Neuronal stem cell (in vitro differentiated cells): ENCODE measurements at places on chromosomes 7 and 10.

DNA sequence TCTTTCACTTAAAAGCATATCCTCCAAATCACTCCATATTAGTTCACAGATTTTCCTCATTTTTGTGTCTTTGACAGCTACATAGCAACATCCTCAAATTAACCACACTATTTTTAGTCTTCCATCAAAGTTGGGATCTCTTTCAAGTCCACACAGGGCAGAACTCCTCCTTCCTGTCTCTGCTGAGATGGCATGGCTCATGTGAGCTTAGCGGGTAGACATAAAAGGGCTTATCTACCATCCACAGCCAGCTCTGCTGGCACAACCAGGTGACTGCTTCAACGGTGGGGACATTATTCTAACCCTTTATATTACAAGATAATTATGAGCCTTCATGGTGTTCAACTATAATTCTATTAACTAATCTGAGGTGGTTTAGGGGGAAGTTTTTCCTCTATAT is 35.5 kb downstream of the ICA1 start:
- DNase-seq: no peak

DNA sequence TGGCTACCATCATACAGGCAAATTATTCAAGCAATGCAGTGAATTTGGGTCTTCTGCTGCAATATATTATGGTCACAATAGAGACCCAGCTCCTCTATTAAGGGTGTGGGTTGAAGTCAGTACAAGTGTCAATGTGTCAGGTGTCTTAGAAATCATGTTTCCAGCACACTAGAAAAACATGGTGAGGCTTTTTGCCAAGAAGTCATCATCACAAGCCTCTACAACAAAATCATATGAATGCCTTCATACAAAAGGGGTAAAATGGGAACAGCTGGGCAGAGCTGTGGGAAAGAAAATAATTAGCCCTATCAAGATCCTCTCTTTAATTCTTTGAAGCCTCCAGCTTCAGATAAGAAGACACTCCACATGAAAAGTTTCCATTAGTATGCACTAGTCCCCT is 37.2 kb downstream of the FAM13C start:
- DNase-seq: no peak

DNA sequence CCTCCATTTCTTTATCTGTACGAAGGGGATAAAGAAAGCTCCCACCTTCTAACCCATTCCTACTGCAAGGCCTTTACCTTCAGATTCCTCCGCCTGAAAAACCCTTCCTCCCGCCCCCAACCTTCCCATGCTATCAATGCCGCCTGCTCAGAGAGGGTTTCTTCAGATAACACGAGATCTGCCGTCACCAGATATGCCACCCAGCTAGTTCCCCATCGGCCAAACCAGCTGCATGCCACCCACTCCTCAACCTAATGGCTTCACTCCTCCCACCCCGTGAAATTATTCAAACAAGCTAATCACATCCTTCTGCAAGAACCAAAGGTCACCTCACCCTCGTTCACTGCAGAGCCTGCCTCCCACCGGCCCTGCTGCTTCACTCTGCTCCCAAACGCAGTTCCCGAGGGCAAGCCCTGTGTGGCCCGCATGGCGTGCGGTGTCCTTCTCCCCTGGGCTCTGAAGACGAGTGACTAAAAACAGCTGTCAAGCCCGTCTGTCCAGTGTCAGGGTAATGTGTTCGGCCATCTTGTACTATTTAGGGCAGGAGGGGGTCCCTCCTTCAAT is 46.8 kb upstream of the TMEM213 start:
- DNase-seq: no peak

GRCh38 chr7:158588085-158588877 is 658 bp upstream of the PTPRN2 start:
- DNase-seq: peak; percentile 33

- DNase-seq: no peak
Observed at GRCh38 chr7:33108554-33109004, 625 bp downstream of the RP9 start.

- no peak for DNase-seq
Observed at GRCh38 chr10:130748409-130749057, 563.0 kb downstream of the TCERG1L start.

DNA sequence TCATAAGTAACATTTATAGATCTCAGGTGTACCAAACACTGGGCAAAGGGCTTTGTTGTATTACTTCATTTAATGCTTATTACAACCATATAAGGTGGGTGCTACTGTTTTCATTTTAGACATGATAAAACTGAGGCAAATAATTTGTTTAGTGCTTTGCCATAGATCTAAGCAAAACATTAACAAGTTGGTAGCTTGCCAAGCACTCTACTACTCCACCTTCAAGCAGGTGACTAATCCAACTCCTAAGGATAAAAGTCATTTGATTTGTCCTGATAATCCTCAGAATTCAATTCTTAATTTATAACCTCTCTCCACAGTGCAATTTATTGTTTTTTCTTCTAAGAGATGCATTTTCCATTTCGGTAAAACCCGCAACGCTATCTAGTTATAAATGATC is 646.4 kb downstream of the GRM8 start:
- DNase-seq: no peak

DNA sequence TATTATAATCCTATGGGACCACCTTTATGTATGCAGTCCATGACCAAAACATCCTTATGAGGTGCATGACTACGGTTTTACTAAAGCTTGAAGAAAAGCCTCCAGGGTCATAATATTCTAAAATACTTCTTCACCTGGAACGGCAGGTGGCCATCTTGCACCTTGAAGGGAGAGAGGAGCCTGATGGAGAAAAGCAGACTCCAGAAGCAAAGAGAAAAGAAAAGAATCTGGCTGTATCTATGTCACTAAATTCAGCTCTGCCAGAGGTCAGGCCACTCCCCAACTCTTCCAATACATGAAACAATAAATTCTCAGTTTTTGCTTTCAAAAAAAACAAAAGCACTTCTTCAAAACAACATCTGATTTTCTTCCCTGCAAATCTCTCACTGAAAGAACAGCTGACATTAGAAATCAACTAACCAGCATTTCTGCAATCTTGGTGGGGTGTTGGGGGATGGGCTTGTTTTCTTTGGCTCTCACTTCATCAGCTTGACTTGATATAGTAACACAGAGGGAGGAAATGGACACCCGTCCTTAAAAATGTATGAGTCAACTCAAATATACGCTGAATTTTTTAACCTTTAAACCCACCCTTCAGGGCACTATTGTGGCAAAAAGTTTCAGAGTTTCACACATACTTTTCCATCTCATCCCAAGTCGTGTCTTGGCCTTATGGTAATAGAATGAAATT is 21.7 kb downstream of the HIBADH start:
- no peak for DNase-seq

GRCh38 chr10:114724716-114725106 is 66.6 kb upstream of the ABLIM1 start:
- no peak for DNase-seq

- DNase-seq: no peak
Observed at GRCh38 chr7:106165337-106165736, 53.2 kb upstream of the SYPL1 start.

- no peak for DNase-seq
Observed at GRCh38 chr10:44306147-44306710, 78.7 kb downstream of the CXCL12 start.

DNA sequence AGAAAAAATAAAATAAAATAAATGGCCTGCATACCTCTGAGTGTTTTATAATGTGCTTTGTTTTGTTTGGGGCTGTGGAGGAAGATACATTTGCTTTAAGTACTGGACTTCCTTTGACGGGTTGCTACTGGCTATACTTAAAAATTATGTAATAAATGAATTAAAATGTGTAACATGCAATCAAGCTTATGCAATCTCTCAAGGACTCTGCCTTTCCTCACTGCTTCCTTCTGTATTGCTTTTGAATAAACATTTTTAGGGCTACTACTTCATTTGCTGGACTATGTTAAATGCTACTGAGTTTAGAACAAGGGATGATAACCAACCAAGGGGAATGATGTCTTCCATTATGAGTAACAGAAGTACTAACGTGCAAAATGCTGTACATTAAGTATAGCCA is 91.6 kb downstream of the ETV1 start:
- DNase-seq: no peak

GRCh38 chr7:156493942-156494341 is 146.6 kb upstream of the RNF32 start:
- no peak for DNase-seq
